Globus pallidus (tissue), 1 donor: ENCODE measurements at places on chromosomes 6 and 20.
A peak's percentile ranks its signal among the peaks of the same experiment; 100 is the strongest.

- DNase-seq: no peak
Measured at GRCh38 chr6:18997375-18997826, 610.3 kb downstream of the RNF144B start.

GRCh38 chr6:143110996-143111395 lies 50.3 kb downstream of the AIG1 start:
- no peak for DNase-seq

DNA sequence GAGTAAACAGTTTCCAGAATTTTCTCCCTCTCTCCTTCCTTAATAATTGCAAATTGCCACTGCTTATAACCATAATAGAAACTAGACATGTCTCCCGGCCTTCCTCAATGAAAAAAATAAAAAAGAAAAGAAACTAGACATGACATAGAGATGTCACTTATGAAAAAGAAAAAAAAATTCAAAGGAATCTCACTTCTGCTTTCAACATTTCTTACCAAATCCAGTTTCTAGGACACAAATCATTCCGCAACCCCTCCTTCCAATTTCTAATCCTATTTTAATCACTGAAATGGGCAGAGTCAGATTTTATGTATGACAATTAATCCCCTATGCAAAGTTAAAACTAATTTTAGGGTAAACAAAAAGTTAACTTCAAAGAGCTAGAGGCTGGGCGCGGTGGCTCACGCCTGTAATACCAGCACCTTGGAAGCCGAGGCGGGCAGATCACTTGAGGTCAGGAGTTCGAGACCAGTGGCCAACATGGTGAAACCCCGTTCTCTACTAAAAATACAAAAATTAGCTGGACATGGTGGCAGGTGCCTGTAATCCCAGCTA lies 40.1 kb upstream of the EEF1A1 start:
- DNase-seq: no peak

GRCh38 chr20:48158014-48158413 lies 372.7 kb upstream of the SULF2 start:
- peak; percentile 43 for DNase-seq

GRCh38 chr6:161342039-161342438 lies 68.2 kb upstream of the AGPAT4 start:
- no peak for DNase-seq

DNA sequence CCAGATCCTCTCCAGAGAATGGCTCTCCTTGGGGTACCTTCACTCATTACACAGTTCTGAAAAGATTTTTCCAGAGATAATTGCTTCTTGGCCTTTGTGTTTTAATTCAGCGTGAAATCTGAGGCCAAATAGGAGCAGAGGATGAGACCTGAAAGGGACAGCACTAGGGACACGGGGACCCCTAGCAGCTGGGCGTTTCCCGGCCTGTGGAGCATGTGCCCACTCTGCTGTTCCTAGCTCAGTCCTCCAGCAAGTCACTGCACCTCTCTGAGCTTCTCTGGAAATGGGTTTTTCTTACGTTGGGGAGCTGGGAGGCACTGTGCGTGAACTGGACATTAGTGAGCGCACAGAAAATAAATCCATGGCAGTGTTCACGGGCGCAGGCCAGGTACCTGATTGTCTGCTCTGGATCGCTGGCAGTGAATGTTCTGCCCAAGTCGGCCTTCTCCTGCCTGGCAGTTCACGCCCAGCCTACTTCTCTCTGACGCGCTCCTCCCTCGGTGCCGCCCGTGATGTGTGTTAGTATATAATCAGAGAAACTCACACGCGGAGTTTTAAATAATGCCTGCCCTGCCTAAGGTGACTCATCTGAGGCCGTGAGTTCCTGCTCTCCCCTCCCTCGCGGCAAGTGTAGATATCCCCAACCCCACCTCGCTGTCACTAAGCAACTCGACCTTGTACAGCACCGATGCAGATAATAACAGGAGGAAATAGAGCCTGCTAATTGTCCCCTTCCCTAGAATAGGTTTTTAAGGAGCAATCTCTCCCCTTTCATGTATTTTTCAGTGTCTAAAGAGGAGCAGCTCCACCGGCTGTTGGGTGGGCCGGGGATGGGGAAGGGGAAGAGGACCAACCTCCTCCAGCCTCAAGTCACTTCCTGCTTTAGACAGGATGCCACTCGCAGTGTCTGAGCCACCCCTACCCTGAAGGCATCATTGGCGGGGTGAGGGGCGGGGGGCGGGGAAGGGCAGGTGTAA lies 2.7 kb upstream of the TUBB2A start:
- no peak for DNase-seq

- DNase-seq: no peak
Measured at GRCh38 chr6:164581563-164581962, 727.8 kb downstream of the C6orf118 start.

DNA sequence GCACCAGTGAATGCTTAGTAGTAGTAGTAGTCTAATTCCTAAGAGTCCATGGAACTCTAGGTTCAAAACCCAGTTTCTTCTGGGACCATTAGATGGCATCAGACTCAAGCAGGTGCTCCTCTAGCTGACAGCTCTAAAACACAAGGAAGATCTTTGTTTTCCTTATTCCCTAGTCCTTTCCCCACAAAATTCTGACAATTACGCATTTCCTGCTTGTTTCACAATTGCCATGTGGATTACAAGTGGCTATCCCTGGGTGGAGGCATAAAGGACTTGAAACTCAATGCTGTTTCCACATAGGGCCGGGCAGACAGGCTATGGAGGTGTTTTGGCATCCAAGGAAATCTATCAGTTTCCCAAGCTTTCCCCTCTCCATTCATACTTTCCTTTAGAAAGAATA lies 9.2 kb upstream of the HLA-DOB start:
- peak; percentile 37 for DNase-seq

- DNase-seq: peak; percentile 85
Measured at GRCh38 chr20:25057234-25058050, 497 bp downstream of the ACSS1 start.

- no peak for DNase-seq
Measured at GRCh38 chr6:146315381-146316174, 228.1 kb upstream of the RAB32 start.

- peak; percentile 74 for DNase-seq
Measured at GRCh38 chr20:49851991-49852390, 39.4 kb downstream of the SLC9A8 start.

- DNase-seq: no peak
Measured at GRCh38 chr6:40276141-40276540, 311.0 kb downstream of the LRFN2 start.

GRCh38 chr6:65924411-65924810 lies 217.4 kb upstream of the EYS start:
- no peak for DNase-seq

- peak; percentile 35 for DNase-seq
Measured at GRCh38 chr6:112086744-112087135, 542 bp downstream of the TUBE1 start.

DNA sequence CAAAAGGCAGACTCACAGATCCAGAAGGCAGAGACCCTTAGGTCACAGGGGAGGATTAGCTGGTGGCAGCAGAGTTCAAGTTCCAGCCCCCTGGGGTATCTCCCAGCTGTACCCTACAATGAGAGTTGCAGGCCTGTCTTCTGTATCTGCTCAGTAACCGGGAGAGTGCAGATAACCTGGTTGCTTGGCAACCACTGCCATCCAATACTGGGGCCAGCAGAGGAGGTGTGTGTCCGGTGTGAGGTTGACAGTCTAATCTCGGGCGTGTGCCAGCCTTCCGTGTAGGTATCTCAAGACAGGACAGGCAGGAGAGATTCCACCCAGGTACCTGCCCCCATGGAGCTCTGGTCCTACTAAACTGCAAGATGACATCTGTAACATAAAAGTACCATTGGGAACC lies 56.6 kb upstream of the TBC1D7 start:
- DNase-seq: no peak

GRCh38 chr20:49747707-49748524 lies 34.2 kb upstream of the B4GALT5 start:
- DNase-seq: peak; percentile 60

- no peak for DNase-seq
Measured at GRCh38 chr20:50116368-50116999, 3.5 kb upstream of the UBE2V1 start.

DNA sequence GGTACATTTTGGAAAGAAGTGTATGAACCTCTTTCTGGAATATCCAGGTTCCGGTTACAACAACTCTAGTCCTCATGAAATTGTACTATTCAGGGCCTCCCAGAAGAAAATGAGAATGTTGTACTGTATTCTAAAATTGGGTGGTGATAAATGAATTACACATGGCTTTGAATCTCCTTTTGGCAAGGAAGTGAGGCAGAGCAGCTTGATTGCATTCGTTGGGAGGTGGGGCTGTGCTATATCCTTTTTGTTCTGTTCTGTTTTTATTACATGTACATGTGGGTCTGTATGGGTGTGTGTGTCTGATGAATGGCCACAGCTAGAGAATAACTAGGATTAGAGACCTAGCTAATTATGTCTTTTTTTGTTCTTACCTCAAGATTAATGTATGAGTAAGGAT lies 37.8 kb upstream of the SNRPB2 start:
- DNase-seq: no peak

DNA sequence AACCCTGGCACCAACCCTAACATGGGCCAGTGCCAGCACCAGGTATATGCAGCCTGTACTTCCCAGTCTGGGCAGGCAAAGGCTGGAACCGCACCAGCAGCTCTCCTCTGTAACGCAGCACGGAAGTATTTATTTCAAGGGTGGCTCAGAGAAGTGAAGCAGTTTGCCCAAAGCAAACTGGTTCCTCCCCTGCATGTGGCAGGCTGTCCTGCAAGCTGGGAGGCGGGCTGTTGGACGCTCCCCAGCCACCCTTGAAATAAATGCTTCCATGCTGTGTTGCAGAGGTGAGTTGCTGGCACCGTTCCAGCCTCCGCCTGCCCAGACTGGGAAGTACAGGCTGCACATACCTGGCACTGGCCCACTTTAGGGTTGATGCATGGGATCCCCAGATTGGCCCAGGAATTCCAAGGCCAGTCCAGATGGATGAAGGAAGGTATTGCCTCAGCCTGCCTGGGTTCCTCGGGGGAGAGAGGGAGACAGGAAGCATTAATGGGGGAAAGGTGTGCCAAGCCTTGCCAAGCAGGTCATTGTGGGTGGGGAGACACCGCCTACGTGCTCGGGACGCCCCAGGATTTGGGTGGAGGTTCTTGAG lies 49.8 kb downstream of the PPARD start:
- DNase-seq: no peak

- no peak for DNase-seq
Measured at GRCh38 chr6:5673019-5673790, 333.5 kb downstream of the NRN1 start.
